ENCODE measurements at places on chromosomes 3 and 15. TPM values are rescaled to one million over a fixed set of nuclear protein-coding genes. Genes with fewer than 3 reads are reported as not detected.

DNA sequence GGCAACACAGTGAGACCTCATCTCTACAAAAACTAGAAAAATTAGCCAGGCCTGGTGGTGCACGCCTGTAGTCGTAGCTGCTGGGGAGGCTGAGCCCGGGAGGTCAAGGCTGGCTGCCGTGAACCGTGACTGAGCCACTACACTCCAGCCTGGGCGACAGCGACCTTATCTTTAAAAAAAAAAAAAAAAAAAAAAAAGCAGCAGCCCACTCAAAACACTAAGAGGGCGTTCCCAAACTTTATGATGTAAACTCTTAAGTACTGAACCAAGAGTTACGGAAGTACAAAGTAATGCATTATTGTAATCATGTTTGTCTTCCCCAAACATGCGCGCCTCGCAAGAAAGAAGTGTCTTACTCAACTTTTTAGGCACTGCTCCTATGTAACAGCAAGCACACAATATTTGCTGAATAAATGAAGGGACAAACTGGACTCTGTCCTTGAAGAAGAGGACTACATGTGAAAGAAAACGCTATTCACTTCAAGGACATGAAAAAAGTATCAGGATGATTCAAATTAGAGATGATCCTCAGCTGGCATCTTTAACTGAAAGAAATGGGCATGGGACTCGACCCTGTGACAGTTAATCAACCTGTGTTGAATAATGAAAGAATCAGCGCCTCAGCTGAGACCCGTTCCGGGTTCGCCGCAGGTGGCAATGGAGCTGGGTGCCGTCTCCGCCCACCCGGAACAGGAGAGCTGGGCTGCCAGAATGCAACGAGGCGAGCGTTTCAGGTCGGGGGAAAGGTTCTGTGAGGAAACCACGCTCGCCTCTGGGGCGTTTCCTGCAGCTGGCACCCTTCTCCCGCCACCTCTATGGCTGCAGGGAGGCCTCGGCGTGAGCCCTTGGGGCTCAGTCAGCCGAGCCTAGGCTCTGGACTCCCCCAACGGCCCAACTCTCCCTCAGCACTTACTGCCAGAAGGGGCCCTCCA, 718 bp downstream of the SPG11 start:
- peak; percentile 68 for DNase-seq

- no peak for DNase-seq
These were observed 64.8 kb downstream of the DUT start for GRCh38 chr15:48396020-48396419.

FAM98B gene
- polyA plus RNA-seq, result 28.5 TPM

VGLL3 gene
- 23.9 TPM for polyA plus RNA-seq

GRCh38 chr15:43376017-43376705, 5.3 kb downstream of the TUBGCP4 start:
- DNase-seq, result peak; percentile 9

GRCh38 chr3:85796140-85796539, 837.4 kb downstream of the CADM2 start:
- DNase-seq, result no peak

GRCh38 chr3:50961386-50961785, 286.7 kb downstream of the DOCK3 start:
- DNase-seq, result no peak

- DNase-seq, result peak; percentile 43
These were observed 8.3 kb upstream of the EPHA3 start for GRCh38 chr3:89098964-89099585.

CHRD gene
- polyA plus RNA-seq, result 18.9 TPM

AMIGO3 gene
- 2.0 TPM for polyA plus RNA-seq

DNA sequence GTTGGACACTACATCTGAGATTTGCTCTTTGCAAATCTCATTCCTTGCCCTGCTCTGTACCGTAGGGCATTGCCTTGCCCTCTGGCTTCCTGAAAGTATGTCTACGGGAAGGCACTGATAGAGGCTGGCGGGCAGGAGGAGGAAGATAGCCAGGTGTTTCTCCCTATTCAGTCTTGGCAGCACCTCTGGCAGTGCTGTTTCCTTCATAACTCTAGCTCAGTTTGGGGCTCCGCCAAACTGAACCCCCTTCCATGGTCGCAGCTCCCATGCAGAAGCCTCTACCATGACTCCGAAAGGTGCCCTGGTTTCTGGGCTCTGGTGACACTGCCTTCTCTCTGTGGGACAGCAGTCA, 122.3 kb upstream of the PRR20G start:
- DNase-seq, result no peak

DNA sequence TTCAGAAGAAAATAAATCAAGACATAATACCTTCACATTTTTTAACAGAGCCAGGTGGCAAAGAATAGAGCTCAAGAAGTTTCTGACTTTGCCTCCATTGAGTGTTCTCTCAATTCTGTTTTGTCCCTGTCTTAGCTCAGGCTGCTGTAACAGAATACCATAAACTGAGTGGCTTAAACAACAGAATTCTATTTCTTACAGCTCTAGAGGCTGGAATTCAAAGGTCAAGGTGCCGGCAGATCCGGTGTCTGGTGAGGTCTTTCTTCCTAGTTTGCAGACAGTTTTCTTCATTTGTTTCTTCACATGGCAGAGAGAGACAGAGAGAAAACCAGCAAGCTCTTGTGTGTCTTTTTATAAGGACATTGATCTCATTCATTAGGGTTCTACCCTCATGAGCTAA, 25.6 kb downstream of the IQCH start:
- DNase-seq, result no peak
